Activated T-cell treated with anti-CD3 and anti-CD28 coated beads, Interleukin-2, amount 50 U/mL, for 24 hours (primary cell): ENCODE measurements at places on chromosomes 4 and X.

GRCh38 chrX:110584083-110584482 is 211.5 kb downstream of the CHRDL1 start:
- DNase-seq: no peak

DNA sequence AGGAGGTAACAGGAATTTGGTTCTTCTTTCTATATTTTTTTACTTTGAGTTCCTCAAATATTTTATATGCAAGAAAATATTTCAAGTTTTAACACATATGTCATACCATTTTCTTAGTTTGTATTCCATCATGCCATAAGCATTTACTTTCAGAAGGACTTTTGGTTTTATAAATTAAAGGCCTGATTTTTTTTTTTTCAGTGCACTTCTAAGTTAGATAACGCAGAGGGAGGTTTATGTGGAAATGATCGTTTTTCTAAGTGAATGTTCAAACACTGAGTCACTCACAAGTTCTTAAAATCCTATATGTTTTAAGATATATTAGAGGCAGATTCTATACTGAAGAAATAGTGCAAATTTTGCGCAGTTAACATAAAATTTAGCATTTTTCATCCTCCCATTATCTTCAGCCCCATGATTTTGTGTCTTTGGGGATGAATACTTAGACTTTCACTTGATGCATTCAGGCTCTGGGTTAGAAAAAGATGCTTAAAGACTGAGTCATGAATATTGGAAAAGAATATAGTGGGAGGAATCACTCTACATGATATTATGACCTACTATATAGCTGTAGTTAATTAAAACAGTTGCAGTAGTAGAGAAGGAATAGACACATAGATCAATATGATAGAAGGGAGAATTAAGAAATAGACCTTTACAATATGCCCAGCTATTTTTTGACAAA is 54.9 kb downstream of the COL4A5 start:
- no peak for DNase-seq

- DNase-seq: no peak
Measured at GRCh38 chr4:25096981-25097443, 63.2 kb downstream of the SEPSECS start.

DNA sequence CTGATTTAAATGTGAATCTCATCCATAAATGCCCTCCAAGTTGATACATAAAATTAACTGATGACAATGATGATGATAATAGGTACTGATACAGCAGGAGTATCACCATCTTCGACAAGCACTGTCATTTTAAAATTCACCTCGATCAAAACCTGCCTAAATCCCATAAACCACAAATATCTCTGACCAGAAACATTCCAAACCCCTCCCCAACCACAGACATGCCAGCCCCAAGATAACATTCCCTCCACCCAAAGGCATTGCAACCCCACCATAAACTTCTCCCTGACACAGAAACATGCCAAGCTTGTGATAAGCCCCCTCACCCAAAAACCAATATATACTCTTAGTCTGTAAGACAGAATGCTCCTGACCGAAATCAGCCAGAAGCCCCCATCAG is 63.7 kb upstream of the WDFY3 start:
- DNase-seq: no peak

DNA sequence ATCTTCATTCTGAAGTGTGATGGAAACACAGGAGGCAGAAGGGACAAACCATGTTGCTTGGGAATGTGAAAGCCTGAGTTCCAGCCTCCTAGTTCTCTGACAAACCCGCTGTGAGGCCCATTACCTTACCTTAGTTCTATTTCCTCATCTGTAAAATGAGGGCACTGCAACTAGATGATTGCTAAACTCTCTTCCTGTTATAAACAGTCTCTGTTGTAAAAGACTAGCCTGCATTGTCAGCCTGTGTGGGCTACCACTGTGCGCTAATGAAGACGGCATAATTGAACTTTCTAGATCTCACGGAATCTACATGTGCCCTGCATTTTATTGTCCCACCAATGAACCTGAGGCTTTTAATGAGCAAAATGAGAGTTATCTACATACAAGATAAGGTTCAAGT is 147.2 kb downstream of the AFF2 start:
- no peak for DNase-seq
